Omental fat pad (tissue), 4 donors: ENCODE measurements at places on chromosomes 7 and 10. TPM values are rescaled to one million over a fixed set of nuclear protein-coding genes. Genes with fewer than 3 reads are reported as not detected.

DNA sequence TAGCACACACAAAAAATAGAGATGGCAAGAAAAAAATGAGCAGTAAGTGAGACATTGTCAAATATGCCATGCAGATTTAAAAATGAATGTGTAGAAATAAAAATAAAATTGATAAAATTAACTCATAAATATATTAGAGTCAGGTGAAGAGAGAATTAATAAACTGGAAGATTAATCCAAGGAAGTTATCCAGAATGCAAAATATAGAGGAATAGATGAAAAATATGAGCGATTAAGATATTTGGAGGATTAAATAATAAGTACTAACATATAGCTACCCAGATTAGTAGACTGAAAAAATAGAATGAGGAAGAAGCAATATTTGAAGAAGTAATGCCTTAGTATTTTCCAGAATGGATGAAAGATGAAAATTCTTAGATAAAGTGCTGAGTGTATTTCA, 103.4 kb downstream of the GPR158 start:
- DNase-seq, result no peak

Gene COL17A1
- total RNA-seq, result 2.2 TPM

DNA sequence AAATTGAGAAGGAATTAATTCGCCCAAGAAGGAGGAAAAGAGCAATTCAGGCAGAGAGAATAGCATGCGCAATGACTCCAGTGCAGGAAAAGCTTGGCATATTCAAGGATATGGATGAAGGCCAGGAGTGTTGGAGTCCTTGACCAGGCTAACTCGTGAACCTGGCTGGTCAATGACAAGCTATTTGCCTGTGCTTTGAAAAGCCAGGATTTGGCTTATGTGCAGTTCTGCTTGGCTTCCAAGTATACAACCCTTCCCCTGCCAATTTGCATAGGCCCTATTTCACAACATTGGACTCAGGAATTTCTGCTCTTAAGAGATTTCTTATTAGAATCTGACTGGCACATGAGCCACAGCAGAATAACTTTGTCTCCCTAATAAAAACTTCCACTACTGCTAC, 72.3 kb upstream of the SP8 start:
- DNase-seq, result no peak

Gene FAM25G
- not detected for total RNA-seq

GRCh38 chr7:113936535-113936934, 17.7 kb upstream of the PPP1R3A start:
- no peak for DNase-seq

DNA sequence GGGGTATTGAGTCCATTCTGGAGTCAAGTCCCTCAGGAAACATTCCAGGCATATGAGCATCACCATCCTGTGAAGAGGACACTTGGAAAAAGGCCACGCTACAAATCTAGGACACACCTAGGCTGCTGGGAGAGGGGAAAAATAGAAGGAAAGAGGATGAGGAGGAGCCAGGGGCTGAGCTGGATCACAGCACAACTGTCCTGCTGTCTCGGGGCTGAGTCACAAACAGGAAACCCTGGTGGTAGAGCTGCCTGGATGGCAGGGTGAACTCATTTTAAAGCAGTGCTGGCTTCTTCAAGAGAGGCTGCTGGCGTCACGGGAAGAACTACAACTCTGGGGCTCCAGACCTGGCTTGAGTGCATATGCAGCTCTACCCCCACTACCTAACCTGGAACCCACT, 151.5 kb downstream of the RNF216 start:
- DNase-seq, result no peak

Gene FZD8
- total RNA-seq, result 3.8 TPM

Gene DPYSL4
- 0.84 TPM for total RNA-seq

Gene PRR15
- total RNA-seq, result 7.5 TPM

DNA sequence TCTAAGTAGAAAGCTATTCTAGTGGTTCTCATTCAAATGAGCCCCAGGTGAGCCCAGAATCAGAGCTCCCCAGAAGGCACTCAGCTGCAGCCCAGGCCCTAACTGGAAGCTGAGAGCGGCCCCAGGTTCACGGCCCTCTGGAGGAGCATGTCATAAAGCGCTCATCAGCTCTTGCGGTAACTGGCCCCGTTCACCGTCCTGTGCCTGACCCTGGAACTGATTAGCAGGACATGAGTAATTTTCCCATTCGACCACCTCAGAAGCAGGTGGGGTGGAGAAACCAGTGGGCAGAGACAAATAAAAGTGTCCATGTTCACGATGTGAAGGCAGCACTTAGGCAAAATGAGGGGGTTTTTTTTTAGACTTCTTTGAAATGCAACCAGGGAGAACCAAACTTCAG, 136.1 kb upstream of the LYZL2 start:
- DNase-seq, result no peak

GRCh38 chr7:138665669-138666140, 35.5 kb downstream of the SVOPL start:
- DNase-seq, result no peak

DNA sequence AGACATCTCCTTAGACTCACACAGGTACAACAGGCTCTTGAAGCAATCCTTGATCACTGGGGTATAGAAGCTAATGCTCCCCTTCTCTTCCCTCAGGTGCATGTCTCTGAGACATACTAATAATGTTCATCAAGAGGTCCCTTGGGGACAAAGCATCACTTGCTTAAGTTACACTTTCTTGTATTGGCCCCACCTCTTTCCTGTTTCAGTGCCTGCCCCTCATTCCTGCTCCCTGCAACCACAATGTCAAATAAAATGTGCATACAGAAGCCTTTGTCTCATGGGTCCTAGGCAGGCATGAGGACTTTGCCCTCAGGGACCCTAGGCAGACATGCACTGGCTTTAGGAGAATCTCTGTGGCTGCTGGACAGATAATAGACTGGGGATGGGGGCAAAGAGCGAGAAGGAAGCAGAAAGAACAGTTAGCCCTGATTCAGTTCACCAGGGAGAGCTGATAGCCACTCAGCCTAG, 175.0 kb upstream of the NPY start:
- DNase-seq, result no peak

- DNase-seq, result no peak
Observed at GRCh38 chr7:151238190-151238810, 6.0 kb downstream of the CHPF2 start.

- DNase-seq, result no peak
Observed at GRCh38 chr7:94012746-94013145, 8.6 kb upstream of the BET1 start.

Gene LIPN
- not detected for total RNA-seq

DNA sequence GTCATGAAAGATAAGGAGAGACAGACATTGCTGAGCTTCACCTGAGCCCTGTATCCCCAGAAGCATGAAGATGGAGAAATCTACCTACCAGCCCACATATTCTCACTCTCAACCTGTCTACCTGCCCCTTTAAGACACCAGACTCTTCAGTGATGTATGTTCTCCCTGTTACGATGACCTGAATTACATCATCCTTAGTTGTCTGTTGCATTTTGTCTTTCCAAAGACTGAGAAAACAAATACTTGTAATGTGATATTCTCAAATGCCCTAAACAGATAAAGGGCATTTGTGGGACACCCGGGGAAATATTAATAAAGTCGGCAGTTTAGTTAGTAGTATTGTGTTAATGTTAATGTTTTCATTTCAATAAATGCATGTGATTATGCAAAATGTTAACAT, 305.8 kb upstream of the IGFBP3 start:
- DNase-seq, result no peak

Gene HHEX
- 10.8 TPM for total RNA-seq

- DNase-seq, result peak; percentile 1
Observed at GRCh38 chr10:43237631-43238446, 29.0 kb downstream of the RASGEF1A start.

GRCh38 chr10:114256822-114257221, 17.8 kb downstream of the VWA2 start:
- no peak for DNase-seq

- no peak for DNase-seq
Observed at GRCh38 chr7:115010441-115010820, 88.5 kb downstream of the MDFIC start.

Gene CTTNBP2
- 13.3 TPM for total RNA-seq

GRCh38 chr10:131810036-131810804, 90.6 kb upstream of the PPP2R2D start:
- DNase-seq, result no peak

Gene AOAH
- 5.8 TPM for total RNA-seq

- no peak for DNase-seq
Observed at GRCh38 chr10:73650537-73651331, 5.1 kb downstream of the SYNPO2L start.

Gene NPSR1
- total RNA-seq, result not detected

GRCh38 chr7:92841192-92841591, 4.8 kb upstream of the CDK6 start:
- no peak for DNase-seq

Gene GPC2
- 0.48 TPM for total RNA-seq

Gene AZGP1
- total RNA-seq, result 70.9 TPM

GRCh38 chr7:149802966-149803365, 29.6 kb upstream of the ZNF467 start:
- DNase-seq, result no peak

GRCh38 chr10:108989976-108990375, 933.3 kb downstream of the XPNPEP1 start:
- DNase-seq, result no peak

DNA sequence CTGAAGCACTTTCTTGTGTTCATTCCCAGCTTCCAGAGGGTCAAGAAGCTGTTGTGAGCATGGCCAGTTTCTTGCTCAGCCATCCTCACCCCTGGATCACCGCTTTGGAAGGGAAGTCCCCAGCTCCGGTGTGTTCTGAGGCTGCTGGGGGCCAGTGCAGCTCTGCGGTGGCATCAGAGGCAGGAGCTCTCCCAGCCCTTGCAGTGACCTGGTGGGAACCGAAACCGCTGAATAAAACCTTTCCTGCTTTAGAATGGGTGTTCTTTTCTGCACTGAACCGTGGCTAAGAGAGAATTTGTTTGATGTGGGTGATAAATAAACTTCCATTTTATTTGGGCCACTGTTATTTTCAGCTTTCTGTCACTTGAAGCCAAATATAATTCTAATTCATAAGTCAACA, 450.9 kb upstream of the VSTM2A start:
- DNase-seq, result no peak

DNA sequence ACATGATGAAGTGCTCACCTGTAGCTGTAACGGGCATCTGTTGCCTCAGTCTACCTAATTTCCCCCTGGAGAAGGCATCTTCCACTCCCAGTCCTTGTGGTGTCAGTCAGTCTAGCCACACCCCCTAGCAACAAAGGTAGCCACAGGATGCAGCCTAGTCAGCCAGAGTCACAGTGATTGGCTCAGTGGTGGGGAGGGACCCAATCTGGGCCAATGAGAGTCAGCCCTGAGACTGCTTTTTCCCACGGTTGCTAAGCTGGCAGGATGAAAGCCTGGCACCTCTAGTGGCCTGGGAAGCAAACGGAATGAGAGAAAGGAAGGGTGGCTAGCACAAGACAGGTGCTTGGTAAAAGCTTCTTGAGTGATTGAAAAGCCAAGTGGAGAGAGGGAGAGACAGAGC, 118.6 kb downstream of the SH3PXD2A start:
- DNase-seq, result no peak

DNA sequence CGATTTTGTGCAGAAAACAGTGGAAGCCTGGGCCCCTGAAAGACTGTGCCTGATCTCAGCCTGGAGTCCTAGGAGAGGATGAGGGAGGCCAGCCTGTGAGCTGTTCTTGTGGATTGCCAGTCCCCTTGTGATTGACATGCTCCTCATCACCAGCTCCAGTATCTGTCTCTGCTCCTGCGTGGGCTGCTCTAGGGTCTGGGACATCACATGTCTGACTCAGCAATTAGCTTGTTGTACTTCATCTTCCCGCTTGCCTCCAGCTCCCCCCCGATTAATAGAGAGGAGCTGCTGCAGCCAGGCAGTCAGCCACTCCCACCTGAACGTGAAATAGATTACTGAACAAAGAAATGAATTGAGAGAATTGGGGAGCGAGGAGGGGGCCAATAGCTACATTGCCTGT, 99.6 kb upstream of the TBX20 start:
- DNase-seq, result no peak

GRCh38 chr10:6721964-6722615, 142.0 kb upstream of the PRKCQ start:
- no peak for DNase-seq

GRCh38 chr10:69492746-69493462, 41.6 kb downstream of the TSPAN15 start:
- no peak for DNase-seq

GRCh38 chr7:47373871-47374451, 207.9 kb downstream of the TNS3 start:
- DNase-seq, result no peak

Gene GSTO2
- total RNA-seq, result 0.84 TPM

DNA sequence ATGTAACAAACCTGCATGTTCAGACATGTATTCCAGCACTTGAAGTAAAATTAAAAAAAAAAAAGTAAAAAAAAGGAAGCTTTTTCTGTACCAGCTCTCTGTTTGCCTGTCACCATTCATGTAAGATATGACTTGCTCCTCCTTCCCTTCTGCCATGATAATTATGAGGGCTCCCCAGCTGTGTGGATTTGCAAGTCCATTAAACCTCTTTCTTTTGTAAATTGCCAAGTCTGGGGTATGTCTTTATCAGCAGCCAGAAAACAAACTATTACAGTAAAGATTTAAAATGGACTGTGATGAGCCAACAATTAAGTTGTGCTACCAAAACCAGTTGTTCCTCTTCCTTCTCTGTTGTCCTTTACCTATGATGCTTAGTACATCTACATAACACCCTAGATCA, 619.6 kb downstream of the ARL4A start:
- DNase-seq, result no peak

GRCh38 chr10:3310016-3310784, 137.6 kb upstream of the PITRM1 start:
- DNase-seq, result no peak

GRCh38 chr7:154862153-154862791, 140.7 kb downstream of the PAXIP1 start:
- DNase-seq, result no peak

Gene TMEM184A
- total RNA-seq, result 0.19 TPM

Gene OR2A42
- not detected for total RNA-seq

DNA sequence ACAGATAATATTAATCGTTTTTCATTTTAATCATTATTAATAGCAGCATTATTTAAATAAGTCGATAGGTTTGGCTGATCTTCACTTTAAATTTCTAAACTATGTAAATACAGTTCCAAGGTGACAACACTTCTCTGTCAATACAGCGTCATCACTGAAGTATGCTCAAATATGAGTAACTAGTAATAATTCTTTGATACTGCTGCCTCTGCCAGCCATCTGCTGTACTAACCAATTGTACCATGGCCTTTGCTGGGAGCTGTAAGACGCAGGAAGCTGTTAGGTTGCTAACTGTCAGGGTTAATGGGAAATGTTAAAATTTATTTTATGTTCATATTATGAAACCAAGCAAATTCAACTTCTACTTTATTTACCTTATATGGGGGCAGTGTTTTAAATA, 1650.5 kb upstream of the LRRTM3 start:
- DNase-seq, result no peak

DNA sequence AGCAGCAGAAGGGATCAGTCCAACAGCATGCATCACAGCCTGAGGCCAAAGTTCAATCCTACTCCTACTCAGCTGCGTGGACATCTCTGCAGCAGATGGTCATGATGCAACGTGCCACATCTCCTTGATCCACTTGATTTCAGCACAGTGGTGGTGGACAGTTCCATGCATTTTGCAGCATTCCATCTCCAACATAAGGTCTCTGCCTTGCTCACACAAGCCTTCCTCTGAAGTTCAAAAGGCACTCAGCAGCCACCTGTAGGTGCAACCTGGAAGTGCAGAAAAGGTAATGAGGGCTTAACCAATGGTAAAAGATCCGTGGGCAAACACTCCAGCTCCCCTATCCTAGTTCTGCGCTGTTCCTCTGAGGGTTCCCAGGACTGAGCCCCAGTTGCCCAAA, 57.5 kb upstream of the CHCHD3 start:
- DNase-seq, result no peak
